ENCODE measurements at places on chromosomes 6 and 20.
A peak's percentile ranks its signal among the peaks of the same experiment; 100 is the strongest.

GRCh38 chr6:101758368-101758767, 364.9 kb downstream of the GRIK2 start:
- no peaks in the 10 kb centered on the region for H3K4me1 ChIP-seq
- H3K4me3 ChIP-seq = no peak overlapping the region
- DNase-seq = no peak
- H3K27me3 ChIP-seq = no peaks in the 10 kb centered on the region

DNA sequence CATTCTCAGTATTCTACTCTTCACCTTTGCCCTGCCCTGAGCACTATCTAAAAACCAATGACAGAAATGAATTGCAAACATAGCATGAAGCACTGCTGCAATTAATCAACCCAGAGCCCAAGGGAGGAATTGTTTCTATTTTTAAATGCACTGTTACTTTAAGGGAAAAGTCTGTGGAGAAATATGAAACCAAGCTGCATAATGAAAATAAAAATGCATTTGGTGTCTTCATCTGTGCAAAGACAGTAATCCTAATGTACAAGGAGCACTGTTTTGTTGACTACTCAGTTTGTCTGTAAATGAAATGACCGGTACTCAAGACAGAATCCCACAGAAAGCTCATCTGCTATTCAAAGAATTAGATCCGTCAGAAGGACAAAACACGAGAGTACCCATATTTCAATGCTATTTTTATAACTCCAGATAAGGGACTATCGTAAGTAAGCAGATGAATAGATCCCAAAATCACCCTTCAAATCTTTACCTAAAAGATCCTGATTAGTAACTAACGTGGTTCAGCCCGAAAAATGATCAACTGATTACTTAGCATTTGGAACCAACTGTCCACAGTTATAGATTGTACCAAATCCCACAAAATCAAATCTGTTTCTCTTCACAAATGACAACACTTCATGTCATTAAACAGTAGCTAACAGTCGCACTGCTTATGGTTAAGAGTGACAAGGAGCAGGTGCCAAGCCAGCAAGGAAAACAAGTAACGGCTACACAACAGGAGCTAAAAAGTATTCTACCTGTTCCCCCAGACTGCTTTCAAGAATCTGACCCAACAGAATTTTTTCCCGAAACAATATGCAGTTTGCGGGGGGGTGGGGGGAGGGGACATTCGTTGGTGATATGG, 2.4 kb downstream of the KIF13A start:
- no peaks in the 10 kb centered on the region for H3K27me3 ChIP-seq
- peak overlapping the region; percentile 64 for H3K4me3 ChIP-seq
- DNase-seq = no peak
- peak overlapping the region; percentile 6 for H3K27ac ChIP-seq

GRCh38 chr20:60010689-60011458, 52.7 kb downstream of the CDH26 start:
- H3K4me1 ChIP-seq = no peaks in the 10 kb centered on the region
- H3K27ac ChIP-seq = no peak overlapping the region
- H3K4me3 ChIP-seq = no peak overlapping the region
- H3K27me3 ChIP-seq = no peaks in the 10 kb centered on the region
- H3K36me3 ChIP-seq = no peaks in the 10 kb centered on the region

GRCh38 chr20:24468401-24469115, 871 bp upstream of the SYNDIG1 start:
- DNase-seq = no peak
- H3K4me3 ChIP-seq = peak overlapping the region; percentile 47
- no peaks in the 10 kb centered on the region for H3K27me3 ChIP-seq
- no peaks in the 10 kb centered on the region for H3K36me3 ChIP-seq
- H3K4me1 ChIP-seq = no peaks in the 10 kb centered on the region

DNA sequence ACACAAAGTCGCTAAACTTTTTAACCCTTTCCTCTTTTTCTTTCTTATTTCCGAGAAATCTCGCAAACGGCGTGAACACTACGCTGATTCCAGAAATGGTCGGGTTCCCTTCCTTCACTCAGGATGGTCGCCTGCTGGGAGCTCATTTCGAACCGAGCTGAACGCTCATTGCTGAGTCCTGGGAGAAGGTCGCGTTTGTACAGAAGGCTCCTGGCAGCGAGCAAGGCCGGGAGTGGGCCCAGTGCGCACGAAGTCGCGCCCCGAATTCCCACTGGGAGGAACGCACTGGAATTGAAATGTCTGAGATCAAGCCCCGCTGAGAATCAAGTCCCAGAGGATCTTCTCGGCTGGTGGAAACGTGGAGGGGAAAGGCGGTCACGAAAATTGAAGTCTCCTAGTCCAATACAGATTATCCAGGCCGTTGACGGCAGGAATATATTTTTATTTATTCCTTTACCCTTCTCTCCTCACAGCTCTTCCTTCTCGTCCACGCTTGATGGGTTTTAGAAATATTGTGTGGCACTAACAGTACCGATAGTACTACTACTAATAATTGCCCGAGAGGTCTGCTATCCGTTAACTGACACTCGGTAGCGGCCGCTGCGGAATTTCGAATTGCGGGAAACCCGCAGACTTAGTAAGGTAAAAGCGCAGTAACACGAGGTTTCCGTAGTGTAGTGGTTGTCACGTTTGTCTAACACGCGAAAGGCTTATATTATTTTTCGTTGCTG, 207.2 kb upstream of the ZNF184 start:
- DNase-seq = no peak
- no peak overlapping the region for H3K4me3 ChIP-seq
- no peaks in the 10 kb centered on the region for H3K36me3 ChIP-seq
- no peaks in the 10 kb centered on the region for H3K4me1 ChIP-seq

DNA sequence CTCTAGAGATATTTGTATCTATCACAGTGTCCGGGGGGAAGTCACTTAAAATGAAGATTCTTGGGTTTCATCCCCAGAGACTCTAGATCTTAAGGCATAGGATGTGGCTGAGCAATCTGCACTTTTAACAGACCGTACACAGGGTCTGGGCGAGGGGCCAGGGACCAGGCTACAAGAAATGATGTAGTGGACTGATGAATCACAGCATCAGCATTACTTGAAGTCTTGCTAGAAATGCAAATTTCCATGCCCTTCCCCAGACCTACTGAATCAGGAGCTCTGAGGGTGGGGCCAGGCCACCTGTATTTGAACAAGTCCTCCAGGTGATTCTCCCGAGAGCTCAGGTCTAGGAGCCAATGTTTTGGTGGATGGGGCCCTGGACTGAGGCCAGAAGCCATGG, 168.4 kb downstream of the DOK5 start:
- H3K27ac ChIP-seq = no peak overlapping the region
- no peaks in the 10 kb centered on the region for H3K27me3 ChIP-seq

DNA sequence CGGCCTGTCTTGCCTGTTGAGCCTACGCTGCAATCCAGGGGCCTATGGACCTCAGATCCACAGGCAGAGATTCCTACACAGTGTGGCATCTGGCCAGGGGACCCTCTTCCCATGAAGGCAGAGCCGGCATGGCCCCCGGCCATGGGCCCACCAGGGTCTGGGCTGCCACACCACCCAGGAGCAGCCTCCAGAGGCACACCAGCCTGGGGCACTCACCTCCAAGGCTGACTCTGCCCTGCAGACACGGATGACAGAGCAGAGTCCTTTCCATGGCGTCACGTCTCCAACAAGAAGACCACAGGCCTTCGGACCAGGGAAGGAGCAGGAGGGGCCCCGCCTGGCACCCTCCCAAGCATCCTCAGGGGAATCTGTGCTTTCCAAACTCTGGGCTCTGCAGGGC, 3.5 kb upstream of the HRH3 start:
- H3K4me1 ChIP-seq = no peaks in the 10 kb centered on the region
- no peak overlapping the region for H3K27ac ChIP-seq
- H3K4me3 ChIP-seq = no peak overlapping the region
- peaks cover 8% of the 10 kb centered on the region for H3K27me3 ChIP-seq
- DNase-seq = no peak

DNA sequence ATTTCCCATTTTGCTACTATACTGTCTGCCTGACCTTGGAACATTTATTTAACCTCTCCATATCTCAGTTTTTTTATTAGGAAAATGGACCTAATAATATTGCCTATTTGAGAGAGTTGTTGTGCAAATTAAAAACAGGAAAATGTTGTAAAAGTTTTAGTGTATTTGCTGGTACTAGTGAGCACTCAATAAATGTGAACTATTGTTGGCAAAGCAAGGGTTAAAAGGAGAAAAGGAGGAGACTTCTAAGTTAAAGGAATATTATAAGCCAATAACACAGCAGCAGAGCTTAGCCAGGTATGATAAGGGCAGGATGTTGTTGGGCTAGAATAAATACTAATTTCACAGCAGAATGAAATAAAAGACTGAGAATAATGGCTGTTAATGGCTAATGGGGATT, 211.9 kb upstream of the FUT9 start:
- no peak overlapping the region for H3K4me3 ChIP-seq
- DNase-seq = no peak
- H3K27me3 ChIP-seq = no peaks in the 10 kb centered on the region

- no peaks in the 10 kb centered on the region for H3K36me3 ChIP-seq
- no peak overlapping the region for H3K27ac ChIP-seq
- no peak for DNase-seq
- H3K27me3 ChIP-seq = no peaks in the 10 kb centered on the region
- H3K4me1 ChIP-seq = no peaks in the 10 kb centered on the region
These were observed 97.5 kb downstream of the FAM120B start for GRCh38 chr6:170404036-170404435.

Data from uterus (tissue), 4 donors.